ENCODE measurements at places on chromosomes 5 and 9. TPM values are rescaled to one million over a fixed set of nuclear protein-coding genes. Genes with fewer than 3 reads are reported as not detected.

ZNF366 gene
- total RNA-seq: not detected

SLC45A2 gene
- total RNA-seq: not detected

APBA1 gene
- total RNA-seq: 0.65 TPM

ZFP2 gene
- total RNA-seq: 1.3 TPM

ADAMTS2 gene
- 0.98 TPM for total RNA-seq

GNAQ gene
- total RNA-seq: 18.6 TPM

PAPPA gene
- total RNA-seq: 1.3 TPM

TAS2R1 gene
- total RNA-seq: not detected

FOXD4L3 gene
- not detected for total RNA-seq

RORB gene
- total RNA-seq: not detected

GADD45G gene
- total RNA-seq: 0.28 TPM

EQTN gene
- 0.78 TPM for total RNA-seq

ADAMTS16 gene
- not detected for total RNA-seq

Measured in airway epithelial cell (primary cell).